H7 (cell line): ENCODE measurements at places on chromosomes 7 and 10.

DNA sequence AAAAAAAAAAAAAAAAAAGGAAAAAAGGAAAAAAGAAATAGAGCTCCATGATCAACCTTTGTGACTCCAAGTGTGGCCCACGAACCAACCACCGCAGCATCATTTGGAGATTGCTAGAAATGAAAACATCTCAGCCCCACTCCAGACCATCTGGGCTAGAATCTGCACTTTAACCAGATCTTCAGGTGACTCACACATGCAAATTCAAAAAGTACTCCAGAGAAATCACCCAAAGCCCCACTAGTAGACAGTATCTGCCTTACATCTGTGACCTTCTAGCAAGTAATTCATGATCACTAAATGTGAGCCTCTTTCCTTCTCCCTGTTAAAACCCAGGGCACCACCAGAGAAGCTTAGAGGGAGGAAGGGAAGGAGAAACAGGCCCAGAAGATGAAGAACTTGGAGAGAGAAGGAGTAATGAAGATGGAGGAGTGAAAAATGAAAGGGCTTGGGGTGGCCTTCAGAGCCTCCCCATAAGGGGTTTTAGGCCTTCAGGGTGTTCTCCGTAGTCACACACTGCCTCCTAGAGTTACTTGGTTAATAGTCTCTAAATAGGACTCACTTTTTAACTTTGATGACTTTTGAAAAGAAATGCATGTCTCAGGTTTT lies 94.0 kb downstream of the SLC37A3 start:
- DNase-seq: peak; percentile 48

DNA sequence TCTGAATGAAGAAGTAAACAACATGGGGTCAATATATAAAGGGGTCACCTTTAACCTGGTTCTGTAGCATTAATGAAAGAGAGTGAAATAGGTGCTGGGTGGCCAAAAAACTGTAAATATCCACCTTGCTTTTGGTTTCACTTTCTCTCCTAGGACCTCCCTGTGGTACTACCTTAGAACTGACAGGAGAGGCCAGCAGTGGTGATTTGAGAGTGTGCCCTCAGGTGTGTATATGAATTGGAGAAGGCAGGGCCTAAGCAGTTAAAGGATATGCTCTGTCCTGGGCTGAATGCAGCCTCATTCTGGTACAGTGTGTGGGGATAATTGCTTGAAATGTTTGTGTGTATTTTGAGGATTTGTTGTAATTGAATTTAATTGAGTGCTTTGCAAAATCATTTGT lies 62.0 kb downstream of the BBS9 start:
- peak; percentile 57 for DNase-seq

DNA sequence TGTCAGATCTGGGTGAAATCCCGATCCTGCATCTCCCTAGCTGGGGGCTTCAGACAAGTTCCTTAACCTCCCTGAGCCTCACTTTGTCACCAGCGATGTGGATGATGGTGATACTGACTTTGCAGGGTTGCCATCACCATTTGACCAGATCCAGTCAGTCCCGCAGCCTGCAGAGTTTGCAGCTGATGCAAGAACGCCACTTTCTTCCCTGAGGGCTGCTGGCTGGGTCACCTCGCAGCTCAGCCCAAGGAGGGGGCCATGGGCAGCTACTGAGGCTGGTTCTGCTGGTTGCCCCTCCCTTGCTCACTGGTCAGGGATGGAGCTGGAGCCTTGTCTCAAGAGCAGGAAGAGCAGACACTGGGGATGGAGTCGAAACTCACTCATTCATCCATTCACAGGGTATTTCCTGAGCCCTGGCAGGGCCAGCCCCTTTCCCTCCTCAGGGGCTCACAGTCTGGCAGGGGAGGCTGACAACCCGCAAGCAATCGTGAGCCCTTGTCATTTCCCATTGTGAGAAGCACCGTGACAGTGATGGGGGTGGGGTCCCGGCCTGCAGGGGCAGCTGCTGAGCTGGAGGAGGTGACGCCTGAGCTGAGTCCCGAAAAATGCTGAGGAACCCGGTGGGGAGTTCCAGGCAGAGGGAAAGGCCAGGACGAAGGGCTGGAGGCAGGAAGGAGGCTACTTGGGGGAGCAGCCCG lies 111.1 kb upstream of the TCF7L2 start:
- DNase-seq: peak; percentile 77

DNA sequence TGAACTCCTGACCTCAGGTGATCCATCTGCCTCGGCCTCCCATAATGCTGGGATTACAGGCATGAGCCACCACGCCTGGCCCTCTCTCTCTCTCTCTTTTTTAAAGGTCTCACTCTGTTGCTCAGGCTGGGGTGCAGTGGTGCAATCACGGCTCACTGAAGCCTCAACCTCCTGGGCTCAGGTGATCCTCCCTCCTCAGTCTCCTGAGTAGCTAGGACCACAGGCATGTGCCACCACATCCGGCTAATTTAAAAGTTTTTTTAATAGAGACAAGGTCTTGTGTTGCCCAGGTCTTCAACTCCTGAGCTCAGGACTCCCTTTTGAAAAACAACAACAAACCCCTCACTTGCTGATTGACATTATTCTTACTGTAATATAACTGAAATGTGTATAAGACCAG lies 11.6 kb downstream of the PALD1 start:
- no peak for DNase-seq

GRCh38 chr10:5364890-5365338 lies at the start of gene UCN3:
UCN3 (plus strand) TSS chr10:5364966; CDS start chr10:5373721, 8,755 bp downstream.
- DNase-seq: no peak

DNA sequence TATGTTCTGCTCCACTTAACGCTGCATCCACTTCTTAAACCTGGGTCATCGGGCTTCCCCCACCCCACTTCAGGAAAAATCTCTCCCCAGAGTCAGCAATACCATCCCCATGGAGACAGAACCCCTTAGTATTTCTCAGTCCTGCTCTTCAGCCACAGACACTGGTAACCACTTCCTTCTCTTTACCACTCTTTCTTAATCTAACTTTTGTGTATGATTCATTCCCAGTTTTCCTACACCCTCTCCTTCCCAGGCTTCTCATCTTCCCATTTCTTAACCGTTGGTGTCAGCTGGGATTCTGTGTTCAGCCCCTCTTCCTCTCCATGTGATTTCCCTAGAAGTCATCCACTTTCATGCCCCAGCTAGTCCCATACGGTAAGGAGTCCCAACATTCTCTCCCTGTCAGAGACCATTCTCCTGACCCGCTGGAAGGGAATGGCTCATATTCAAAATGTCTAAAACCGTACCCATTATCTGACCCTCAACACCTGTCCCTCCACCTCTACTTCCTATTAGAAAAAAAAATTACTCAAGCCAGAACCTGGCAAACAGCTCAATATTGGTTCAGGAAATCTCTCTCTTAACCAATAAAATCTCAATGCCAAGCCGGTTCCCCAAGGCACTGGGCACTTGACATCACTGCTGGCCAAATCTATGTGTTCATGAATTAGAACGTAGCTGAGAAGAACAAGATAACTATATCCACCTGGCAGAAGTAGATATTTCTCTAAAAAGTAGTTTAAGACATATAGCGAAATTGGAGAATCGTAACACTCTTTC lies 89.4 kb downstream of the DGKI start:
- DNase-seq: no peak

- no peak for DNase-seq
Measured at GRCh38 chr10:69468751-69469089, 17.5 kb downstream of the TSPAN15 start.

- DNase-seq: no peak
Measured at GRCh38 chr7:7859411-7859810, 109.2 kb upstream of the GLCCI1 start.

- DNase-seq: no peak
Measured at GRCh38 chr7:85602196-85602595, 415.3 kb upstream of the SEMA3D start.

DNA sequence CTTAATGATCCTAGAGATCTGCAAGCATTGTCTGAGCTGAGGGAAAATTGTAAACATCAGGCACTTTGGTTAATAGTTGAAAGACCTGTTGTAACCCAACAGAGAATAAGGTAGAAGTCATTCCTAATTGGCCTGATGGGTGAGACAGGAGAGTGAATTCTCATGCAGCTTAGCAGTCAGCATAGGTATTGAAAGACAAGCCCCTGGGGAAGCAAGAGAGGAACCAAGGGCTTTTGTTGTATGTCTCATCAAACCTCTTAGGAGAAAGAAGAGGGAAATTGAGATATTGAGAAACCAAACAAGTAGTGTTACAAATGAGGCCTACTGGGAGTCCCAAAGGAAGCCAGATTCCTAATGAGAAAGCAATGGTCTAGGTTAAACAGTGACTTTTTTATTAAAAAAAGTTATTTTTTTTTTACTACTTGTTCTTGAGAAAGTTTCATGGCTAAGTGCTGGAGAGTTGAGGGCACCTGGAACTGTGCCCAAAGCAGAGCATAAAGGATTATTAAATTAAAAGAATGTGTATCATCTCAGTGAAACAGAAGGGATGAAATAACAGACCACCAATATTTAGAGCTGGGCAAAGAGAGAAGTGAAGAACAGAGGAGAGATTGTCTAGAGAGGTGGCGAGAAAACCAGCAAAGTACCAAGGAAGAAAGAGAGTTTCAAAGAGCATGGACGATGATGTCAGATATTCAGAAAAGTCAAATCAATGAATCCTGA lies 168.9 kb downstream of the CDK14 start:
- peak; percentile 45 for DNase-seq

DNA sequence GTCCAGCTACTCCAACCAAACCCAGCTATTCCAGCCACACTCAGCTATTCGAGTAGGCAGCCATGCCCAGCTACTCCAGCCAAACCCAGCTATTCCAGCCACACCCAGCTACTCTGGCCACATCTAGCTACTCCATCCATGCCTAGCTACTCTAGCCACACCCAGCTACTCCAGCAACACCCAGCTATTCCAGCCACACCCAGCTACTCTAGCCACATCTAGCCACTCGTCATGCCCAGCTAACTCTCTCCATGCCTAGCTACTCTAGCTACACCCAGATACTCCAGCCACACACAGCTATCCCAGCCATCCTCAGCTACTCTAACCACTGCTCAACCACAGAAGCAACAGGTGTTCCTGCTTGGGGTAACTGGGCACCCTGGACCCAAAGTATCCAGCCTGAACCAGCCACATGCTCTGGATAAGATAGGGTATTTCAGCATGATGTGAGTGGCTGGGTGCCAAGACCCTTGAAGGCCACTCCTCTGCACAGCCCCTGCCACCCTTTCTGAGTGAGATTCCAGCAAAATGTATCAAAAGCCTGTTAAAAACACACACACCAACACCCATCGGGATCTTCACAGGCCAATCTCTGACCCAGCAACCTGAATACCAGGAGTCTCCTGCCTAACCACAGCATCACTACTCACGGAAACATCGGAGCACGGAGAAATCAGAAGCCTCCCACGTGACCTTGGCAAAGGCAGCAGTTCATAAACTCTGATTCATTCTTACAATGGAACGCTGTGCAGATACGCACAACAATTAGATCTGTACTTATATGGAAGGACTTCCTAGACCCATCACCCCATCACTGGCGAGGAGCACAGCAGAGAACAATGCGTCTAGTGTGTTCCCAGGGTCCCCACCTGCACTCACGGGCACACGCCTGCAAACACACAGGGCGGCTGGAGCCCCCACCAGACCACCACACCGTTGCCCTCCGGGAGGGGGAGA lies 51.8 kb upstream of the DNAAF5 start:
- DNase-seq: no peak

GRCh38 chr10:34240039-34240438 lies 575.1 kb downstream of the PARD3 start:
- DNase-seq: no peak

DNA sequence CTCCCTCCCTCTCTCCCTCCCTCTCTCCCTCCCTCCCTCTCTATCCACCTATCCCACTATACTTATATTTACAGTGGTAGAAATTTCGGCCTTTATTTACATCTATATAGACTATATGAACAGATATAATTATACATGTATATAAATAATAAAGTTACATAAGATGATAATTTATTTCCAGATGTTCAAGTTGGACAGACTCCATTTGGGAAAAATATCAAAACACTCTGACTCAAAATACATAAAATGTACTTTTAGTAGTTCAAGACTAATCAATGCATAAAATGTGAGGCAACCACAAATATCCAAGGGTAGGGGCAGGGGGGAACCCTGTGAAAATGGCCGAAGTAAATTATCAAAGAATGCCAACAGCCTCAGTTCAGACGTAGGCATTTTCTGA lies 203.0 kb downstream of the FANK1 start:
- no peak for DNase-seq

DNA sequence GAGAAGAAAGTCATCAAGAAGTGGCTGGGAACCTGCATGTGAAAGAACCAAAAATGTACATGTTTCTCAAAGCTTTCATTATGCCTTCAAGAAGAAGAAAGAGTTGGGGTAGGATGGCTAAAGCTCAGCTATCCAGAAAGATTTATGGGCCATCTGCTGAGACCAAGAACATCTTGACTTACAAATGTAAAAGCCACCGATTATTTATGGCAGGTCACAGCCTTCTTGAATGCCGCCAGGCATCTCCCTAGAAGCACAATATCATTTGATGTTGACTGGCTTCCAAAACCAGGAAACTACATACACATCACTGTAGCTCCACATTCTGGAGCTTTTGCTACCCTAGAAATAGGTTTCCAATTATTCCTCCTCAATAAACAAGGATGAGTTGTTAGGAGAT lies 254.2 kb upstream of the AOAH start:
- DNase-seq: no peak

GRCh38 chr10:80504158-80504811 lies 33.4 kb upstream of the SH2D4B start:
- peak; percentile 85 for DNase-seq

- DNase-seq: no peak
Measured at GRCh38 chr10:27801171-27801785, 55.7 kb upstream of the MKX start.

- DNase-seq: peak; percentile 69
Measured at GRCh38 chr7:128211626-128212025, 29.5 kb upstream of the LEP start.

DNA sequence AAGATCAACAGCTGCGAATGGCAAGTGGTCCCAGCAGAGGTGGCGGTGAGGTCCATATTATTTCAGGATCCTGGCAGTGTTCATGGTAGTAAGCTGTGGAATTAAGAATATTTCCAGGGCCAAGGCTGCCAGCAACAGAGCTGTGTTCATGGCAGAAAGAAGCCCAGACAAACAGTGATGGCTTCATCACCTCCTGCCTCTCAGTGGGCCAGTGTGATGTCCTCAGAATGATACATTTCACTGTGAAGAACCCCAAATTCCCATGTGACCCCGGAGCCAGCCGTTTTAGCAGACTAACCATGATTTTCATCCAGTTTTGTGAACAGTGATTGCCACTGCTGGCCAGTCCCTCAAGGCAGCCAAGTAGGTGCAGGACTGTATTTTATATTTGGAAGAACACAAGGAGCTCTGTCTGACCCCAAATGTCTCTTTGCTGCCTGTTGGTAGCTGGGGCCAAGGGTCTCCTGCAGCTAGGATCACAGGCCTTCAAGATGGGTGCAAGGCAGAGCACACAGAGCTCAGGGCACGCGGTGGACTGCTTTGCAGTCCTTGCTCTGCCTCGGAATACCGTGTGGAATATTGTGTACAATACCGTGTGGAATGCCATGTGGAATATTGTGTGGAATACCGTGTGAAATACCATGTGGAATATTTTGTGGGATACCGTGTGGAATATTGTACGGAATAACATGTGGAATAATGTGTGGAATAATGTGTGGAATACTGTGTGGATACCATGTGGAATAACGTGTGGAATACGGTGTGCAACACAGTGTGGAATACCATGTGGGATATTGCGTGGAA lies 132.3 kb upstream of the CHST15 start:
- no peak for DNase-seq
